Activated CD4-positive, alpha-beta T cell treated with anti-CD3 and anti-CD28 coated beads, Interleukin-2, amount 50 U/mL, for 16 hours (primary cell): ENCODE measurements at places on chromosomes 5 and 9.

GRCh38 chr5:15526413-15526812 is 26.4 kb downstream of the FBXL7 start:
- no peak for DNase-seq

DNA sequence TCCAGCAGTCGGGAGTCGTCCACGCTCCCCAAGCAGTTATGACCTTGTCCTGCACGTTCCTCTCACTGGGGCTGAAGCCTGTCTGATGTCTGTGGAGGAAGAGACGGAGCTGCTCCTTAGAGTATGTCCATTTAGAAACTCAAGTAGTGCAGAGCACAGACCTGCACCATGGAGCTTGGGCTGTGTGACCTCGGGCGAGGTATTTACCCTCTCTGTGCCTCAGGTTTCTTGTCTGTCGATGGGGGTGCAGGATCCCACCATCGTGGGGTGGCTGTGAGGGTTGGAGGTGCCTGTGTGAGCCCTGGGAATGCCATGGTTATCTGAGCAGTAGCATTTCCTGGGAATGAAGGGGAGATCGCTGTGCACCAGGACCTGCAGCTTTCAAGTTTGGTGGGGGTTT is 14.2 kb downstream of the TRAF2 start:
- no peak for DNase-seq

GRCh38 chr5:56759521-56760216 is 55.7 kb upstream of the MAP3K1 start:
- DNase-seq: no peak

DNA sequence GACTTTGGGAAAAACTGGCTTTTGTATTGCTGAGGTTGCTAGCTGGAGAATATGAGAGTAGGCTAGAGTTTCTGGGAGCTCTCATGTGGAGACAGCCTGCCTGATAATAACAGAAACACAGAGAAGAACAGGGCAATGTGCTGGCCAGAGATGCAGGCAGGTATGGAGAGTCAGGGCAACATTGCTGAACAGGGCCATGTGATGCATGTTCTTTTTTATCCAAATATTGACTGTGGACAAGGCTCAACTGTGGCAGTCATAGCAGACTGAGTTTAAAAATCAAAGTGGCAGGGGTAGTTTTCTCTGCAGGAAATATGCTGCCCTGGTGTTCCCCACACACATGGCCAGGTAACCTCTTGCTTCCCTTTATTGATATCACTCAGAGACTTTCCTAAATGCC is 381.1 kb downstream of the RASEF start:
- no peak for DNase-seq

DNA sequence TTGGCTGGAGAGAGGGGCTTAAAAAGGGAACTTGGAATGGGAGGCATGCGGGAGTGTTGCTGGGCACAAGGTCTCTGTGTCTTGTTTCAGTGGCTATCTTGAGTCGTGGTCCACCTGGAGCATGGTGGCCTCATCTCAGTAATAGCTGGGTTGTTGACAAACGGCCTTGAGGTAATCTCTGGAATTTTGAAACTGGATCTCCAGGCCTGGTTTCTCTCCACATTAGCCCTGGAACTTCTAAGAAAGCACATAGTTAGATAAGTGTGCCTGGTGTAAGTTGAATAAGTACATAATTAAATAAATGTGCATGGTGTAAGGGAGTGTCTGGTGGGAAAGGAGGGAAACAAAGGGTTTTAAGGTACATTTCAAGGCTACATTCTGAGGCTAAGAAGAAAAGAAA is 62.2 kb downstream of the INIP start:
- DNase-seq: no peak

DNA sequence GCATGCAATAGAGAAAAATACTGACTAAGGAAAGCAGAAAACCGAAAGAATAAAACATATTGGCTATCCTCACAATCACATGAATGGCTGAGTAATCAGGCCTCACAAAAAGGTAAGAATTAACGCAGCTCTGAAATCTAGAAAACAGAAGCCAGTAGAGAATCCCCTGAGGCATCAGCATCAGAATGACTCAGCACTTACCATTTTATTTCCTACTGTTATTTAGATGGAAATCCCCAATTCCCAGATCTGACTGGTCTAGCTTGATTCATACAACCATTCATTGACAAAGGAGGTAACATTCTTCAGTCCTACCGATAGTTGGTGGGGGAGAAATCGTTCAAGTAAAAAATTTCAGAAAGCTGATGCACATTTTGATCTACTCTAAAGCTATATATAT is 1408.4 kb upstream of the WWC1 start:
- DNase-seq: peak; percentile 5

- no peak for DNase-seq
These were observed 171.2 kb downstream of the CWC27 start for GRCh38 chr5:64939772-64940510.

DNA sequence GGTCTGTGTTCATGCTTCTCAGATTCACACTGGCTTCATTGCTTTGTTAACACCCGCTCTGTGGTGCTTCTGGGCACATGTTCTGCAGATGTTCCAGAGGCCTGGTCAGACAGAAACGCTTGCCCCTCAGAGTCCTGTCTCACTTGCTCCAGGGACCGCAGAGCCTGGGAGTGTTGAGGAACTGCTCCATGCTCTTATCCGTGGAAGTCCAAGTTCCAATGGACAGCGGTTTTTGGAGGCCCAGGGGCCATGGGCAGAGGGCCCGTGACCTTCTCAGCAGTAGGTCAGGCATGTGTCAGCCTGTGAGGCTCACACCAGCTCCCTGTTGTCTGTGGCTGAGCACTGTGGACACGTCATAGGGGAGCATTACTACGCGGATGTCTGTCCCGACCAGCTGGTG is 364.7 kb upstream of the IRX1 start:
- DNase-seq: no peak

DNA sequence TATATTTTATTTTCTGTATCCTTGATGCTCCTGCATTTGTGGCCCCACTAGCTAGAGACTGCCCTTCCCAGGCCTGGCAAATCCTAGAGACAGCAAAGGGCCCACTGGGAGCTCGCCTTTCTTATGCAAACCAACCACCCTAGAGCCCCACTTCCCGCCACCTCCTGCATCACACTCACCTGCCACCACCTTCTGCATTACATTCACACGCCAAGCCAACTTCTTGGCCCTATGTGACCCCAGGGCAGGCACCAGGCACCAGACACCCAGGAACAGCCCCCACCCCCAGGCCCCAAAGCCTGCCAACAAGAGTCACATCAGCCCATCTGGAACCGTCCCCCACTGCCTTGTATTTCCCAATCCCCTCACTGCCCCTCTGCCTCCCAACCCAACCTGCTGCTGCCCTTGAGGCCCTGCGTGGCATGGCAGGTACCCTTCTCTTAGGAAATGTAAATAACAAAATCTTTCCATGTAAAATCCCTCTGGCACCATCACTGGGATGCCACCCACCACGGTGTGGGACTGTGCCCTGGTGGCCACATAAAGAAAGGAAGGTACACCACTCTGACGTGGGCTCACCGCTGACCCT is 22.0 kb downstream of the ROR2 start:
- no peak for DNase-seq

- no peak for DNase-seq
These were observed 69.1 kb upstream of the PUM3 start for GRCh38 chr9:2913026-2913425.

- no peak for DNase-seq
These were observed 11.9 kb downstream of the HAND1 start for GRCh38 chr5:154466147-154466546.

- DNase-seq: no peak
These were observed 653.4 kb upstream of the ZNF608 start for GRCh38 chr5:125399885-125400284.

DNA sequence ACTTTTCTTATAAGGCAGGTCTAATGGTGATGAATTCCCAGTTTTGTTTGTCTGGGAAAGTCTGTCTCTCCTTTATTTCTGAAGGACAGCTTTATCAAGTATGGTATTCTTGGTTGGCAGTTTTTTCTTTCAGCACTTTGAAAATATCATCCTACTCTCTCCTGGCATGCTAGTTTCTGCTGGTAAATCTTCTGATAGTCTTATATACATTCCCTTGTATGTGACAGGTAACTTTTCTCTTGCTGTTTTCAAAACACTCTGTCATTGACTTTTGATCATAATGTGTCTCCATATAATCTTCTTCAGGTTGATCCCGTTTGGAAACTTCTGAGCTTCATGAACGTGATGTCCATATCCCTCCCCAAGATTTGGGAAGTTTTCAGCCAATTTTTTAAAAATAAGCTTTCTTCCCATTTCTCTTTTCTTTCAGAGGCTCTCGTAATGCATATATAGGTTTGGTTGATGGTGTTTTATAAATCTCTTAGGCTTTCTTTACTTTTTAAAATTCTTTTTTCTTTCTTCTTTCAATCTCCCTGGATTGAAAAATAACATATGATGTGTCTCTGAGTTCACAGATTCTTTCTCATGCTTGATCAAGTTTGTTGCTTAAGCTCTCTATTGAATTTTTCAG is 22.5 kb upstream of the GRAMD2B start:
- no peak for DNase-seq

- DNase-seq: no peak
These were observed 23.7 kb upstream of the OR2S2 start for GRCh38 chr9:35981699-35982098.

GRCh38 chr9:744790-745484 is 96.6 kb upstream of the DMRT1 start:
- DNase-seq: no peak

GRCh38 chr9:88652876-88653275 is 117.9 kb downstream of the NXNL2 start:
- DNase-seq: no peak

DNA sequence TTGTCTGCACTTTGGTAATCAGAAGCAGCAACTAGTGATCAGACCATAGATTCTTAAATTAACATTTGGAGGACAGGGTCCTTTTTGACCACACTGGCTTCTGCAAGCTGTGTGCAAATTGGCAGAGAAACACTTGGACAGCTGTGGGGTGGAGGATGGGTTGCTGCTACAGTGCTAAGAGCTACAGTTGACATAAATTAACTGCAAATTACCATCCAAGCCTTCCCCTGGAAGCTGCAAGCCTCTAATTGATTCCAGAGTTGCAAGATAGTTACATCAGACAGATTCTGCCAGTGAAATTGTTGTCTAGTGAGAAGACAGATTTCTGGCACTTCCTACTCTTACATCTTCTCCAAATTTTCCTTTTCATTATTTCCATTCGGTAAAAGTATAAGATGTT is 517.7 kb downstream of the DIRAS2 start:
- DNase-seq: no peak

- no peak for DNase-seq
These were observed 4.7 kb upstream of the TGFBI start for GRCh38 chr5:136023958-136024541.

DNA sequence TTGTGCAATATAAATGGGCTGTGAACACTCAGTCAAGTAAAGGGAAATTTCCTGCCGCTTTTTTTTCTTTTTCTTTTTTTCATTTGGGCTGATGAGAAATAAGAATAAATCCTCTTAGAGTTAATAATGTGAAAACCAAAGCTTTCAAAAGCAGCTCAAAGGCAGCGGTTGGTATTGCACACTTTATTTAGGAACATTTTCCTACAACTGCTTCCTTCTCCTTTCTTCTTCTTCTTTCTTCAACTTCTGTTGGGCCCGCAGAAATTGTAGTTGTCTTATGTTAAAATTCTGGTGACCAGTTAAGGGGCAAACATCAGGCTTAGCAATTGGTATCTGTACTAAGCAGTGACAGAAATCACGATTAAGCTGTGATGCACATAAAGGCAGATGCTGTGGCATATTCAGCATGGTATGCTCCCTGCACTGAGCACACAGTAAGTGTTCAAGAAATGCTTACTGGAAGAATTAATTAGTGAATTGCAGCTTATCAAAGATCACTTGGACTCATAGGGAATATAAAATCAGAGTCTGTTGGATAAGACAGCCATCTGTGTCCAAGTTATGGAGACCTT is 85.4 kb downstream of the ANKRD55 start:
- DNase-seq: no peak

DNA sequence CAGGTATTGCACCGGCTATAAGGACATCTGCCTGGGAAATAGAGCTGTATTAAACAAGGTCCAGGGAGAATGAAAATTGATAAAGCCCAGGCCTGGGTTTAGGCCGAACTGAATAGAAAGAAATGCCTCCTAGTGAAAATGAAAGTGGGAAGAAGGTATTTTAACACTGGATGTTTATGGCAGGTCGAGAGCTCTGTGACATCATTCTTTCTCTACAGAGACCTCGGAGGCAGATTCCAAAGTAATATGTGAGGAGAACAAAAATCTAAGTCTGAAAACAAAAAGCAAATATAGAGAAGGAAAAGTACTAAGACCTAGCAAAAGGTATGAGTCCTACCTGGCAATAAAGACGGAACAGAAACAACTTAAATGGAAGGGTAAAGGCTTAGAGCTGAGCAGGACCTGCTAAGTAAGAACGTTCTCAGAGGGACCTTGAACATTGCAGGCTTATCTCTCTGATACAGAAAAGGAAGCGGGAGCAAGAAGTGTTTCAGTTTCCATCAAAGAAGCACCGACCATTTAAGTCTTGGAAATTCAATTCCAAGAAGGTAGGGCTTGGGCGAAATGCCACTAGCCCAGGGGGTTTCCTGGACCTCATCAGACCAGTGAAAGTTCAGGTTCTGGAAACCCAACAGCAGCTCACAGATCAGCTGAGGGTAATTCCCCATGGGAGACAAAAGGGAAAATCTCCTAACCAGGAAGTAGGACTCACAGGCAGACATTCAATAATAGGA is 80.0 kb downstream of the SUSD1 start:
- DNase-seq: no peak

DNA sequence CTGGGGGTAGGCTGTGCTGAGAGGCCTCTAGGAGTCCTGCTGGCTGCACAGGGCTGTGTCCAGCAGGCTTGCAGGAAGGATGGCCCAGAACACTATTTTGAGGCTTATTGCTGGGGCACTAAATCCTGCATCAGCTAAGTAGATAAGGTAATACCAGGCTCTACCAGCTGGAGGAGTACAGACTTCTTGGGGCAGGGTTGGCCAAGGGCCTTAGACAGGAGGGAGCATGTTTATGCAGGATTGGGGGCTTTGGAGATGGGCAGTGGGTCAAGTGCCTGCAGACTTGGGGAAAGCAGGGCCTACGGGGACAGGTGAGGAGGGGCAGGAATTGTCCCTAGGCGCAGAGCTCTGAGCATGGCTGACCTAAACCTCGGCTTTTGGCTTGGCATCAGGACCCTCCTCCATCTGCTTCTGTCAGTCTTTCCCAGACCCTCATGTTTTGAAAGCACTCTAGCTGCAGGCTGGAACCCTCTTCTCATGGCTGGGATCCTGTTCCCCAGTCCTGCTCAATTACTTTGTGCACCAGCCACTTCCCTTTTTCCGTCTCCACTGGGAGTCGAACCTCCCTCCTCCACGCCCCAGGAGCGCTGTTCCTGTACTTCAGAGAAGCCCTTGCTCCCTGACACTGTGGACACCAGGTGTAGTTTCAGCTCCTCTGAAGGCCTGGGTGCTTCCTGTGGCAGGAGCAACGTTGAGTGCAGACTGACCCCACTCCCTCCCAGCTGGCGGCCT is 61.0 kb upstream of the SPTLC1 start:
- DNase-seq: no peak

DNA sequence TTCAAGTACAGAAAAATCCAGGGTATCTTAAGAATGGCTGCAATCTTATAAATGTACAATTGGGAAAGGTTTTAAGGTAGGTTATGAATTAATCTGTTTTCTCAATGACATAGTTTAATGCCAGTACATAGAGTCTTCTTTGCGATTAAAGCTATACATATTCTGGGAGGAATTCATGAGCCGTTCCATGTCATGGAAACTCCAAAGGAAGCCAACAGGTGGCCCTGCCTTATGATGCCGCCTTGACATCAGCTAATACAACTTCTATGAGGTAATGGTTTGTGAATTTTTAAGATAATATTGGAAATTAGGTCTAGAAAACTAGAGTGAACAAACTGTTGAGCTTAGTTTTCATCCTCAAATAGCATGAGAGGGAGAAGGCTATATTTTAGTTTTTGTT is 713.4 kb downstream of the EFNA5 start:
- no peak for DNase-seq

- DNase-seq: no peak
These were observed 10.4 kb upstream of the PTGES start for GRCh38 chr9:129762985-129763926.
